Effector memory CD4-positive, alpha-beta T cell (primary cell): ENCODE measurements at places on chromosomes 13 and 19.

DNA sequence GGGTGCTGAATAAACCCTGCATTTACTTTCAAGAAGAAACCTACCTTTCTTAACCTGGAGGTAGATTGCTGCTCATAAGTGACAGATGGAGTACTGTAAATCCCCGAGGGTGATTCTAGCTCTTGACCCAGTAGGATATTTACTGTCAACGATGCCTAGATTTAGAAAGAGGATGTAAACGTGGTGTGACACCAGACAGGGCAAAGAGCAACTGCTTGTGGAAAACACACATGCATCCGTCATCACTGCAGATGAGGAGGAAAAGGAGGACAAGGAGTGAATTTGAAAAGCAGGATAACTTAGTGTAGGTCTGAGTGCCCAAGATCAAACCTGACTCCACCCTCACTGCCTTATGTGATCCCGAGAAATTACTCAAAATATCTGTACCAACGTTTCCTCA lies 9.8 kb upstream of the CLN5 start:
- no peak overlapping the region for H3K4me3 ChIP-seq
- no peak overlapping the region for H3K27ac ChIP-seq
- H3K36me3 ChIP-seq, result no peaks in the 10 kb centered on the region
- H3K27me3 ChIP-seq, result no peaks in the 10 kb centered on the region
- peaks cover 10% of the 10 kb centered on the region for H3K4me1 ChIP-seq

DNA sequence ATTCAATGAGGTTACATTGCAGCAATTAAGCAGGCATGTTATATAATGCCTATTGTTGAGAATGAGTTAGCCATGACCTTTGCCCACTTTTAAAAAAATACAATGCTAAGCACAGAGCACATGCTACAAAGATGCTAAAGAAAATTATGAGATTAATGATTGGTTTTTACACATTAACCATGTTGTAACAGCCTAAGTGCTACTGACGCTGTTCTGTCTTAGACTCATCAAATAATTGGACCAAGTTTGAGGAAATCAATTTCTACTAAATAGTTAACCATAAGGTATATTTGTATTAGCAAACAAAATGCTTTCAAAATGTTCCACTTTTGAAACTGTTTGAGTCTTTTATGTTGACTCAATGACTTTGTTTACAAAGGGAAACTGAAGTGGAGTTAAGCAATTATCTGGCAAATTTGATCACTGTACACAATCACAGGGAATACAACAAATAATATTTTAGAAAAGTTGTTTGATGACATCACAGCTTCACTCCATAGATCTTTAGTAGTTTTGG lies 14.3 kb downstream of the MIR17HG start:
- H3K36me3 ChIP-seq, result no peaks in the 10 kb centered on the region
- H3K4me3 ChIP-seq, result no peak overlapping the region
- no peak for DNase-seq
- no peaks in the 10 kb centered on the region for H3K27me3 ChIP-seq
- H3K4me1 ChIP-seq, result no peaks in the 10 kb centered on the region

DNA sequence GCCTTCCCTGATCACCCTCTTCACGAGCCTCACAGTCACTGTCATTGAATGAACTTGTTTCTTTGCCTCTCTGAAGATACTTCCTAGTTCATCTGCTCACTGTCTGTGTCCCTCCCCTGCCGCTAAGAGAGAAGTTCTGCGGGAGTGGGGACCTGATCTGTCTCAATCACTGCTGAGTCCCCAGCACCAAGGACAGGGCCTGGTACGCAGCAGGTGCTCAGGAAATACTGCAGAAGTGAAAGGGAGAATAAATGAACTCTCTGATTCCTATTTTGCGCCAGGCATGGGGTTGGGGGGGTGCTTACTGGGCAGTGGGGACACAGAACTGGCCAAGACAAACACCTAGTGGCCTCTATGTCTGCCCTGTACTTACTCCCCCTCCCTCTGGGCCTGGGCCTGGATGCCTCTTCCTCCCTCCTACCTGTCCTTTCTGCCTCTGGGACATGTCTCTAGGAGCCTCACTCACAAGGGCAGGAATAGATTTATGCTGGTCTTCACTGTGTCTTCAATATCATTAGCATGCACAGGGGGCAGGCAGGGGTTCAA lies 17.5 kb downstream of the FCGBP start:
- H3K4me3 ChIP-seq, result no peak overlapping the region
- no peaks in the 10 kb centered on the region for H3K27me3 ChIP-seq
- DNase-seq, result no peak
- no peak overlapping the region for H3K27ac ChIP-seq

- no peaks in the 10 kb centered on the region for H3K4me1 ChIP-seq
- DNase-seq, result no peak
- no peak overlapping the region for H3K4me3 ChIP-seq
- no peak overlapping the region for H3K27ac ChIP-seq
- no peaks in the 10 kb centered on the region for H3K27me3 ChIP-seq
- H3K36me3 ChIP-seq, result peaks cover 11% of the 10 kb centered on the region
These were observed 29.5 kb downstream of the LPAR6 start for GRCh38 chr13:48383384-48383783.

DNA sequence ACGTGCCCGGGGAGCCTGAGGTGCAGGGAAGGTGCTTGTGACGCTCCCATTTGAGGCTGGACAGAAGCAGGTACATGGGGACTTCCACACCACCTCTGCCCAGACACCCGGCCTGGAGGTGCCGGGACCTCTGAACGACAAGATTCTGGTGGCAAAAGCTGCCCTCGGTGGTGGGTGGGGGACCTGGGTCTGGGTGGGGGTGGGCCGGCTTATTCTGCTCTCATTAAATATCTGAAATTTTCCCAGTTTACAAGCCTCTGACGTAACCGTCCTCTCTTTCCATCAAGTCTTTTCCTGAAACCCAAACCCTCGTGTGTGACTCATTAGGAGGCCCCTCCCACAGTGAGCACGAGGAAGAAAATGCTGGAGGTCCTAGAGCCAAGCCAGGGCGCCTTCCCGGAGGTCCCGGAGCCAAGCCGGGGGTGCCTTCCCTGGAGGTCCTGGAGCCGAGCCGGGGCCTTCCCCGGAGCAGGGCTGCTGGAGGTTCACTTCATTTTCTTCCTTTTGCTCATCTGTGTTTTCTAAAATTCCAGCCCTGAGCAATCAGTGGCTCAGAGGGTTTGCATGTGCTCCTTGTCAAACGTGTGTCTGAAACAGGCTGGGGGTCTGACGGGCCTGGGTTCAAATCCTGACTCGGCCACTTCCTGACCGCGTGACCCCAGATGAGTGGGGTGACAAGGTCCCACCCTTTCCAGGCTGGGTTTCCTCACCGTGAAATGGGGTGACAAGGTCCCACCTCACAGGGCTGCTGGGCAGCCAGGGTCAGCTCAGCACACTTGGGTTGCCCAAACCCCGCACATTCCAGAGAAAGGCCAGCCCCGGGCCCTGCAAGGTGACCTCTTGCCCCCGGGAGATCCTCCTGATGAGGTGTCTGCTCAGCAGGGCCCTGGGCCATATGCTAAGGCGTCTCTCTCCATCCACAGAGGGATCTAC lies 10.0 kb downstream of the CFD start:
- peaks cover 9% of the 10 kb centered on the region for H3K4me1 ChIP-seq
- no peak for DNase-seq
- no peak overlapping the region for H3K27ac ChIP-seq
- H3K27me3 ChIP-seq, result no peaks in the 10 kb centered on the region
- H3K36me3 ChIP-seq, result peaks cover 37% of the 10 kb centered on the region

DNA sequence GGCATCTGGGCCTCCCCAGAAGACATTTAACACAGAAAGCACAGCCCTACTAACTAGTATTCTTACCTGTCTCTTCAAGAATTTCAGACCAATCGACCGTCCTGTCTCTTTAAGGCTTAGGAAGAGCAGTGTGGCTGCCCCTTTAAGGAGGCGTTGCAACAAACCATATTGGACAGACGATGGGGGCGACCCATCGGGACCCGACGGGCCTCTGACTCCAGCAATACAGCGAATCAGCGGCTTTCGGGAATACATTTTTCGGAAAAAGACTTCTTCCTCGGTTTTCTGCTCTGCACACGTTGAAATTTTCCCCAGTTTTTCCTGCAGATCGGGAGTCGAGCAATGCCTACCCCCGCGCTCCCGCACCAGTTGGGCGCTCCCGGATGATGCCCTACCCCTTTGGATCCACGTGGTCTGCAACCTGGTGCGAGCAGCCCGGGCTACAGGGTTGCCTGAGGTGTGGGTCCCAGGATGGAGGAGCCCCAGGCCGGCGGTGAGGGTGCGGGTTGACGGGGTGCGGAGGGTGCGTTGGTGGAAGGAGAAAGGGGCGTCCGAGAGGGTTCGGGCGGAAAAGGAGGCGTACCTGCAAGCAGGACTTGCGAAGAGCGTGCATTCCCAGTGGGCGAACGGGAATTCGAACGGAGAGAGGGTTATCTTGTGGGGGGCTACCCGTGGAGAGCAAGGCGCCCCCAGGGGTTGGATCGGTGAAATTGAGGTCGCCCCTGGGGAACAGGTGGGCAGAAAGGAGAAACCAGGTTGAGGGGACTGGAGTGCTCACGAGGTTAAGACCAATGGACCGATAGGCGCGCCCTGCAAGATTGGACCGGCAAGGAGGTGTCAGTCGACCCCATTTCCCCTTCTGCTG lies at the start of gene POLR1G:
TSS of gene POLR1G (plus strand) at position 419 of the 865 bp plus-strand sequence. CDS start at position 472, 53 bp downstream.
- peak; percentile 57 for DNase-seq
- H3K4me1 ChIP-seq, result peaks cover 32% of the 10 kb centered on the region
- H3K36me3 ChIP-seq, result no peaks in the 10 kb centered on the region
- peak within 1 kb of the TSS; percentile 80 for H3K4me3 ChIP-seq

- H3K36me3 ChIP-seq, result peaks cover 56% of the 10 kb centered on the region
- no peaks in the 10 kb centered on the region for H3K27me3 ChIP-seq
- no peak for DNase-seq
- H3K4me3 ChIP-seq, result no peak overlapping the region
These were observed 24.4 kb downstream of the ALOX5AP start for GRCh38 chr13:30759748-30760147.

DNA sequence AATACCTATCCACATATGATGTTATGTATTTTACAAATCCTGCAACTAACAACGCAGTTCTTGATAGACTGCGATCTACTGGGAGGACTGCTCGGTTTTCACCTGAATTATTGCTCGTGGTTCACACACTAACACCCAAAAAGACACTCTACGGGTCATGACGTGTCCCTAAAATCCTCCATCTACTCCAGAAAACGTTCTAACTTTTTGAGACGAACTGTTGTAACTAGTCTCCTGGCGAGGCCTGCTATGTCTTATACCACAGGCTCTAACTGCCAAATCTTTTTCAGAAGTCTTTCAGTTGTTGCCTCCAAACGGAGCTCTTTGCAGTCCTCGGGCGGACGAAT lies 108.2 kb downstream of the KCNRG start:
- H3K4me3 ChIP-seq, result peak overlapping the region; percentile 90
- H3K36me3 ChIP-seq, result no peaks in the 10 kb centered on the region

DNA sequence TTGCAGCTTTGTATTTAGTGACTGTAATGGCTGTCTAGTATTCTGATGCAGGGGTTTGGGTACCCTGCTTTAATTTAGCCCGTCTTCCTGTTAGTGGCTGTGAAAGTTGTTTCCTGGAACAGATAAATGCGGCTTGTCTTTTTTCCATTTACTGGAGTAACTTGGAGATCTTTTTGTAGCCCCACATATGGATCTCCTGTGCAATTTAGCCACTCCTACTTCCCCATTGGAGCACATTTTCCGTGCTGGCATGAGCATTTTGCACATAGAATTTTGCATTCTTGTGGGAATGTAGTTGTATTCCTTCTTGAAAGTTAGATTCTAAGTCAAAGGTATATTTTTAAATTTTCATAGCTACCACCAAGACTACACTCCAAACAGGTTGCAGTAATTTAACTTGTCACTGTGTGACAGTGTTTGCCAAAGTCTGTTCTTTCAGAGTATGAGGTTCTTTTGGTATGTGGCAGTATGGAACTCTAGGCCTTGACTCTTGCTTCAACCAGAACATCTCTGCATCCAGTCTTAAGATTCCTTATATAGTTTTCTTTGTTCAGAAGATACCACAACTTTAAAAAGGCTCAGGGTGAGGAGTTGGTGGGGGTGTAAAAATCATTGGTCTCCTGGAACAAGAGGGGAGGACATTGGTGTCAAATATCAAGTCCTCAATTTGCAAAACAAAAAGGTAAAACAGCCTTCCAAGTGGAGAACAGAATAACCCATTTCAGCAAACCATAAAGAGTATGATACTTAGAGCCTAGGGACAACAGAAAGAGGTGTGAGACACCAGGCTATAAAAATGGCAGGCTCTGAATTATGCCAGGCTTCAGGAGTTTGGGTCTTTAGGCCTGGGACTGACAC lies 21.1 kb upstream of the CCDC97 start:
- H3K4me3 ChIP-seq, result no peak overlapping the region
- H3K4me1 ChIP-seq, result no peaks in the 10 kb centered on the region
- no peaks in the 10 kb centered on the region for H3K27me3 ChIP-seq
- no peak for DNase-seq

DNA sequence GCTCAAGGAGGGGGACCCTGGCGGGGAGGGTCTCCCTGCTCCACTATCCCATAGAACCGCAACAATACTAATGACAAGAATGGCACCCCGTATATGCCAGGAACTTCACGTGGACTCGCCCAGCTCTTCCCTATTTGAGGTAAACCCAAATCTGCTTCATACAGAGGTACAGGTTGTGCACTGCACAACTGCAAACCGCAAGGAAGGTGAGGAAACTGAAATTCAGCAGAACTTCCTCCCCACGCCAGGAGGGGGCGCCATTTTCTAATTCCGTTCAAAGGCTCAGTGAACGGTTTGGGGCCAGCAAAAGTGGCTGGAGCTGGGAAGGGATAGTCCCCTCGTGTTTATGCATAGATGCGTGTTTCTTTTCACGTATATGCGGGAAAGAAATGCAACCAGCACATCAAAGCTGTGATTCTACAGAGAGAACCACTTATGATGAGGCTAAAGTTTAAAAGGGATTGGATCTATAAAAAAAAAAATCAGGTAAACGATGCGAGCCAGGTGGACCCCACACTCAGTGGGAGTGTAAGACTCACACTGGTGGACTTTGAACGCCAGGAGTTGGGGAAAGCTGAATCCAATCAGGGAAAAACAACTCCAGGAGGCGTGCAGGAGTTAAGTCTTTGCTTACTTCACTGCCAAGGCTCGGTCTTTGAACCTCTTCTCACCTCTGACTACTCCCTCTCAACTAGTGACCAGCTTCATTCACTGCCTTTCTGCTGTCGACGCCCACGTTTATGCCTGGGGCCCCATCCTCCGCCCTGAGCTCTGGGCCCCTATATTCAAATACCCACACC lies 20.3 kb downstream of the C19orf81 start:
- H3K27ac ChIP-seq, result no peak overlapping the region
- no peak overlapping the region for H3K4me3 ChIP-seq
- H3K4me1 ChIP-seq, result peaks cover 10% of the 10 kb centered on the region
- DNase-seq, result no peak

GRCh38 chr19:2487842-2488241 lies 11.9 kb downstream of the GADD45B start:
- H3K27ac ChIP-seq, result no peak overlapping the region
- H3K4me1 ChIP-seq, result peaks cover 14% of the 10 kb centered on the region
- H3K4me3 ChIP-seq, result no peak overlapping the region
